ENCODE measurements at places on chromosomes 16 and 17.

DNA sequence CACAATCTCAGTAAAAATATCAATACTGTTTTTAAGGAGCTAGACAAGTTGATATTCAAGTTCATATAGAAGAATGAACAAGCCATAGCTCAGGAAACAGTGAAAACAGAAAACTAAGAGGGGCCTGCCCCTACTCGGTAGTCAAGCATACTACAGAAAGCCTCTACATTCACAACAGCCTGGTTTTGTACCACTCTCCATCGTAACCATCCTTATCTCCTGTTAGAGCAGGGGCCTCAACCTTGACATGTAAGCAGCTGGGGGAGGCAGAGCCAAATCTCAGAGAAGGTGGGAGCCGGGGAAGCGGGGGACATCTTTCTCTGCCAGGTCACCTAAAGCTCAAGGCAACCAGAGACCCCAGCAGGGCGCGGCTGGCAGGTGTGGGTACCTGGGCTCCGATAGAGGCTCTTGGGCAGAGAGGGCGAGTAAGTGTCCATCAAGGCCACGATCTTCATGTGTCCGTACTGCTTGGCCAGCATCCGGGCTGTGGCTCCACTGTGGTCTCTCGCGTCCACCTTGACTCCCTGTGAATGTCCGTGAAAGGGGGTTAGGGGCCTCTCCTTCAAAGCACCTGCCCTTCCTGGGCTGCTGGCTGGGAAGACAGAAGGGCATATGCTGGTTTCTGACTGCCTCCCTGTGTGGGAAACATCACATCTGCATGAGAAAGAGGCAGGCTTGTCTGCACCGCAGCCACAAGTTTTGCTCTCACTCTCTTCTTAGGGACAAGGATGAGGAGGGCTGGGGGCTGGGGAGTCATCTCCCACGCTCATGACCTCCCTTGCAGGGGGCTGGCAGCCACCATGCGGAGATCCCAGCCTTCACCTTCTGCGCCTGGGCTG is 20.2 kb downstream of the ANKS3 start:
- no peak for DNase-seq

DNA sequence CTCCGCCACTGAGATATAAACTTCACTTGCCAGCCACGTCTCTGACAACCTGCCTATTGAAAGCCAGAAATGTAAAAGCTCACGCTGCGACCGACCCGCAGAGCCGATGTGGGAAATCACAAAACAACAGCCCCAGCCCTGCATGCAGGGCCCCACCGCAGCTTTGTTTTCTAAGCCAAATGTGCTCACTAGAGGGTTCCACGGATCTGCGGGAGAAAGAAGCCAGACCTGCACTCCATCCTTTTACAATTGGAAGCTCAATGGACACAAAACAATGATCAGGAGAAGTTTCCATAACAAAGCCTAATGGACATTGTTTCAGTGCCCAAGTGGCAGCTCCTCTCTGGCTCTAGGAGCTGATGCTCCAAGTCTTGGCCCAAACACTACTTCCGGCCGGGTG is 33.1 kb downstream of the WIPI1 start:
- DNase-seq, result no peak

- DNase-seq, result no peak
Observed at GRCh38 chr17:862582-862981, 80.4 kb downstream of the MRM3 start.

DNA sequence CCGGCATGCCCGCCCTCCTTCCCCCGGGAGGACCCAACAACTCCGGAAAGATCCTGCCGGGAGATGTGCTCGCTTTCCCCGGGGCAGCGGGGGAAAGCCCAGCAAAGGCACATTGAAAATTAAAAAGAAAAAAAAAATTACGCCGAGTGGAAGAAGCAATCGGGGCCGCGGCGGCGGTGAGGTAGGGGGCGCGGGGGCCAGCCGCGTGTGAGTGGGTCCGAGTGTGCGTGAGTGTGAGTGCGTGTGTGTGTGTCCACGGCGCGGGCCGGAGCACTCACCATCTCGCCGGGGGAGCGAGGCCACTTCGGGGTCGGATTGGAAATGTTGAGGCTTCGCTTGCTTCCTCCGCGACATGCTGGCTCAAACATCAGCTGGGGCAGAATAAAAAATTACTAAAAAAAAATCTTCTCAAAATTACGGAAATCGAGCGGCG is at the start of gene SALL1:
TSS of gene SALL1 (minus strand) at position 383 of the 433 bp plus-strand sequence. CDS start at position 354, 29 bp downstream.
- DNase-seq, result no peak

- no peak for DNase-seq
Observed at GRCh38 chr16:66028510-66029216, 337.8 kb upstream of the CDH5 start.
